A673 (cell line): ENCODE measurements at places on chromosomes 5 and 9.
A peak's percentile ranks its signal among the peaks of the same experiment; 100 is the strongest.

GRCh38 chr5:39120052-39120420 lies 45.8 kb upstream of the RICTOR start:
- no peak for DNase-seq

DNA sequence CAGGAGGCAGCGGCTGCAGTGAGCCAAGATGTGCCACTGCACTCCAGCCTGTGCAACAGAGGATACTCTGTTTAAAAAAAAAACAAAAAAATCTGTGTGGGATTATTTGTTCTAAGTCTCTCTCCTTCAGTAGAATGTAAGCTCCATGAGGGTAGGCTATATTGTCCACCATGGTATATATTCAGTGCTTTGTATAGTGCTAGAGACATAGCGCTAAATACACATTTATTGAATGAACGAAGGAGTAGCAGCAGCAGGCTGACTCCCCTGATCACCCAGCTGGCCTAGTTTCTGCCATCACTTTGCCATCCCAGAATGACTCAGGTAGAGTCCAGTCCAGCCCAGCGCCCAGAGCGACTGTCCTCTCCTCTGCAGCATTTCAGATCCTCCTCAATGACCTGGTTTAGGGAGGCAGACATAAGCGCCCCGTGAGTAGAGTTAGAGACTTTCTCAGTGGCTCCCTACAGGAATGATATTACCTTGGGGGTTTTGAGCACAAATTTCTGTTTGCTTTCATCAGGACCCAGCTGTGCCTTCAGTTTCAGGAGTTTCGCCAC lies 716 bp downstream of the HARS1 start:
- peak; percentile 10 for DNase-seq

DNA sequence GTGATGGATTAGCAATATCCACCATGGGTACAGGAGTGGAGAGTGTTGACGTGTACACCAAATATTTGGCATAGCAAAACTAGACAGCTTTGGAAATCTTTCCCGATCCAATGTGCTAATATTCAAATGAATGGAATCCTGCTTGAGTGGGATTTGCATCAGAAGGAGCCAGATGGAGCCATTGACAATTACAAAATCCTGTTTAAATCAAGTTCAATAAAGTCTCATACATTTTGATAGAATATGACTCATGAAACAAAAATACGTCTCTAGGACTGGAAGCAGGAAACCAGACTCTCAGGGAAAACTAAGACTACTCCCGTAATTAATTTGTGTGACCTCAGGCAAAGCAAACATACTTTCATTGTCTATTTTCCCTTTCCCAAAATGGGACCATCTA lies 13.0 kb downstream of the TNC start:
- peak; percentile 62 for DNase-seq

- no peak for DNase-seq
These were observed 65.4 kb downstream of the WDR41 start for GRCh38 chr5:77426670-77427069.

GRCh38 chr5:117302949-117303348 lies 728.3 kb upstream of the SEMA6A start:
- DNase-seq = no peak

GRCh38 chr5:44275908-44276307 lies 113.3 kb downstream of the FGF10 start:
- peak; percentile 15 for DNase-seq

DNA sequence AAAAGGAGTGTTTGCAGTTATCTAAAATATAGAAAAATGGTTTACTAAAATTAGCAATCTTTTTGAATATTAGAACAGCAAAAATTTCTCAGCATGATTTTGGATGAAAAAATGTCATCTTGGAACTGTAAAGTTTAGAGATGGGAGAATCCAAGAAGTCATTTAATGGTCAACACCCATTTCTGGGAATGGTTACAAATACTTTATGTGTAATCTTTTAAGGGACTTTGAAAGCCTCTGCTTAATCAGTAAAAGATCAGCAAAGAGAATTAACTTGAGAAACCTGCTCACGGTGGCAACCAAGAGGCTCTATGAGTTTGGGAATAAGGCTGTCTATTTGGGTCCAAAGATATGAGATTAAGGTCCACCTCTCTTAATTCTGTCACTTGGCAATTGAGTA lies 13.0 kb downstream of the C1QTNF3 start:
- no peak for DNase-seq

- DNase-seq = no peak
These were observed 146.3 kb upstream of the POU5F2 start for GRCh38 chr5:93887678-93888077.

GRCh38 chr5:75438722-75439121 lies 72.7 kb downstream of the CERT1 start:
- no peak for DNase-seq

DNA sequence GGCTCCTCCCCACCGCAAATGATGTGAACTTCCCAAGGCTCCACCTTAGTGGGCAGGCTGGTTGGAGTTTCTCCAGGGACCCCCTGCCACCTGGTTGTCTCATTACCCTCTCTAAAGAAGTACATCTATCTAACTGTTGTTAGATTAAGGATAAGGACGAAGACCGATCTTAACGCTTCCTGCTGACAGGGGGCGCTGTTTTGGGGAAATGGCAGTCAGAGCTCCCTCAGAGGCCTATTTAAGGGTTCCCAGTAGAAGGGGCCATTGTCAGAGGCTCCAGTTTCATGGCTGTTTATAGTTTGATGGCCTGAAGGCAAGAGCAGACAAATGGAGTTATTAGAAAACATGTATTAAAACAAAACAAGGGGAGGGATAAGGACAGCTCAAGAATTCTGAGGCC lies 100.1 kb downstream of the SPEF2 start:
- DNase-seq = no peak
